Urinary bladder (tissue), 4 donors: ENCODE measurements at places on chromosomes 13 and 19. TPM values are rescaled to one million over a fixed set of nuclear protein-coding genes. Genes with fewer than 3 reads are reported as not detected.

The HS6ST3 gene
- 1.4 TPM for total RNA-seq

The ZNF83 gene
- 132 TPM for total RNA-seq

The U2AF1L4 gene
- 9.6 TPM for total RNA-seq

The LYPD3 gene
- 2.8 TPM for total RNA-seq
